Progenitor cell of endocrine pancreas (in vitro differentiated cells): ENCODE measurements at places on chromosomes 7 and 10.

DNA sequence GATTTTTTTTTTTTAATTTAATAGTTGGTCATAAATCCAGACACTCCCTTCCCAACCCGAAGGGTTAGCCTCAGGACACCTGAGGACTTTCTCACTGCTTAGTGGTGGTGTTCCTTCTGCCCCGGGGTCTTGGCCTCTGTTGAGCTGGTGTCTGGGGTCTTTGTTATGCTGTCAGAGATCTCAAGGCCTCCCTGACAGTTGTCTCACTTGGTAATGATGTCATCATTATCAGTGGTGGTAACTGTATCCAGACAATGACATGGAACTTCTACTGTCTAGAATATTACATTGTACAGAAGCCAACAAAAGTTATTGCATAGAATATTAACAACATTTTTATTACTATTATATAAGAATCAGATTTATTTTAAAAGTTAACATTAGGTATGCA is 32.9 kb downstream of the PPP2R2D start:
- DNase-seq, result no peak

DNA sequence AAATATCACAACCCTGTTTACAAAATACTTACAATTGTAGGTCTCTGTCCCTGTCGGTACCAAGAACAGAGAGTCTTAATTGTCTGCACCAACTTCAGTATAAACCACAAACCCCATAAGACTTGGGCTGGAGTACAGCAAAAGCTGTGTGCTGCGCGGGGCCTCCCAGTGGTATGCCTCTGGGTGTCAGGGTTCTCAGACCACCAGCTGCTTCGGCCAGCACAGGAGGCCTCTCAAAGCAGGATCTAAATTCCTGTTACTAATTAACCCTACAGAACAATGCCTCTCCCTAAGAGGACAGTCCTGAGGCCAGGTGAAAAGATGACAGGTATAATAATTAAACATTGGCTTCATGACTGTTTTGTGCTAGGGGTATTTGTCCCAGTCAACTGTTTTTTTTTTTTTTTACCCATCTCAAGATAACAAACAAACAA is 957 bp upstream of the SVIL start:
- DNase-seq, result peak; percentile 30

GRCh38 chr7:38187794-38188440 is 9.9 kb downstream of the STARD3NL start:
- DNase-seq, result no peak

DNA sequence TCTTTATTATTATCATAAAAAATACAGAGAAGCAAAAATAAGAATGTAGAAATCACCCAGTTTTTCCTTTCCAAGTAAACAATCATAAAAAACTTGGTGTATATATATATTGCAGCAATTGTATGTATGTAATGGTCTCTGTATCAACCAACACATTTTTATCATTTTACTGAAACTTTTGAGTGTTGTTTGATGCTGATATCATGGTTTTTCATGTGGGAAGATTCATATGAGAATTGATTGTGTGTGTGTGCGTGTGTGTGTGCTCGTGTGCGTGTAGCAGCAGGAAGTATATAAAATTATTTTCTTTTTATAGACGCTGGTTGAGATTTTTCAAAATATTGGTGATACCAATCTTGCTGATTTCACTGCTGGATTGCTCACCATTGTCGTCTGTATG is 22.3 kb downstream of the SLC26A4 start:
- DNase-seq, result no peak

GRCh38 chr7:151890355-151891004 is 13.6 kb upstream of the PRKAG2 start:
- DNase-seq, result no peak

DNA sequence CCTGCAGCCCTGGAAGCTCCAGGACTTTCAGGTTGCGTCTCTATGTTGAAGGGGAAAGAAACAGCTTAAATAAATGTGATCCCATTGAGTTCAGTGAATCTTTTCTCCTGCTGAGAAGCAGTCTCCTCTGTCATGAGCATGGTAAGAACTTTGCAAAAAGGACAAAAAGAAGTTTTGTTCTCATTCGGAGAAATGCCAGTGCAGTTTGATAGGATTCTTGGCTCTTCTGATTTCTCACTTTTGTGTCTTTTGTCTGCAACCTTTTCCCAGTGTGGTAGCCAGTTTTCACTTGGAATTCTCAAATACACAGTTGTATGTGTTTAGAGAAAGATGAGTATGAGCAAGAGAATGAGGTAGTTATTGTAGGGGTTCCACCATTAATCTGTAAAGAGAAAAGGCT is 64.3 kb downstream of the AP3M1 start:
- DNase-seq, result no peak

- no peak for DNase-seq
Observed at GRCh38 chr7:5758286-5758685, 23.2 kb downstream of the RNF216 start.

DNA sequence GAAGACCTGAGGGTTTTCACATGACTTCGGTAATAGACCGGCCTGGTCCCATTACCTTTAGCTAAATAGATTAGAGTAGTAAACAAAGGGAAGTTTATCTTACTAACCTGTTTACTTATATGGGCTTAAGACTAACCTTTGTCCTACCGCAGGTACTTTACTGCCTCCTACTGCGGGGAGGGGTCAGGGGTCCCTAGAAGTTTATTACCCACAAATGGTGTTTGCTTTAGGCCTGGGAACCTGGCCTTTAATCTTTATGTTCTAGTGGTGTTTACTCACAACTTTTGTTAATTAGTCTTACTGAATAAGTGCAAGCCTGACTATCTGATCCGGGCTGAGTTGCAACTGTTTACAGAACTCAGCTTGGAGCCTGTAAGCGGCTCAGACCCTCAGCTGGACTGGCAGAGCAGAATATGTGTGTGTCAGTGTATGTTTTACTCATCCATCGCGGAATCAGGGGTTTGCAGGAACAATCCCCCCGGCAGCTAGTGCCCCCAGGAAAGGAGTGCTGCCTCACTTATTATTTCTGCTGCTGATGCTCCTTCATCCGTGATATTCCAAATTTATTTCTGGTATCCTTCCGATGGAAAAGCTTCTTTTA is 578.9 kb upstream of the SEMA3D start:
- no peak for DNase-seq
